Smooth muscle cell of the pulmonary artery (primary cell): ENCODE measurements at places on chromosomes 7 and 10. TPM values are rescaled to one million over a fixed set of nuclear protein-coding genes. Genes with fewer than 3 reads are reported as not detected.

Gene PRKG1
- 27.2 and 52.2 TPM in 2 replicates for total RNA-seq

Gene CHST15
- total RNA-seq = 1.7 and 4.1 TPM in 2 replicates

Gene DPYSL4
- 17.9 and 52.0 TPM in 2 replicates for total RNA-seq

Gene CPXM2
- total RNA-seq = 114 and 160 TPM in 2 replicates

Gene DGKI
- total RNA-seq = 12.7 and 15.8 TPM in 2 replicates
